ENCODE measurements at places on chromosomes 13 and 19.

- ATAC-seq: no peak
These were observed 3.8 kb downstream of the GJB2 start for GRCh38 chr13:20188667-20189553.

GRCh38 chr19:3721131-3721886, 13.1 kb downstream of the TJP3 start:
- peak; percentile 75 for ATAC-seq

DNA sequence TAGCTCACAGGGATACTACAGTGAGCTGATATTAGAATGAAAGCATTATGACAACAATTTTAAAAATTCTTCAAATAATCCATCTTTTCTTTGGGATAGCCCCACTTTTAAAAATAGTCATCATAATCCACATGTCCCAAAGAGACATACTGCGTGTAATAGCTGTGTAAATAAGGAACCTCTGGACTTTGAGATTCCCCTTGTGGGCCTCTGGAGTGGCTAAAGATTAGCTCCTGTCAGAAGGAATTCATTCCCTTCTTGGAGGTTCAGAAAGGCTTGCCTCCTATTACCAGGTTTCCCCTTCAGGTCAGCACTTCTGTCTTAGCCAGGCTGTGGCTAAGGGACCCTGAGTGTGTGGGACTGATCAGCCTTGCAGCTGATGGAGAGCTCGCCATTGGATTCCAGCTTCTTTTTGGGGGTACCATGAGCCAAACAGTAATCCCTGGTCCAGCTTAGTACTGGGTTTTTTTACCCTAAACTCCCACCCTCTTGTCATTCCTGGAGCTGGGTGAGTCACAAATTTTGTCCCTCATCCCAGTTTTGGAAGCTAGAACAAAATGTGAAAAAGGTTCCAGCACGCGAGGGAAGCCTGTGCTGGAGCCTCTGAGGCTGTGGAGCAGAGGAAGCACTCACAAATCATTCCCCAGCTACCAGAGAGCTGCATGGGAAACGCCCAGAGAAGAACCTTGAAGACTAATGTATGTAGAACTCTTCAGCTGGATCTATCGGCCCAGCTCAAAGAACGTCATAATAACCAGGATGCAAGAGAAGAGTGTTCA, 96.7 kb downstream of the RNASEH2B start:
- peak; percentile 61 for ATAC-seq

- ATAC-seq: peak; percentile 31
These were observed 107.0 kb downstream of the ZNF536 start for GRCh38 chr19:30479231-30479630.

DNA sequence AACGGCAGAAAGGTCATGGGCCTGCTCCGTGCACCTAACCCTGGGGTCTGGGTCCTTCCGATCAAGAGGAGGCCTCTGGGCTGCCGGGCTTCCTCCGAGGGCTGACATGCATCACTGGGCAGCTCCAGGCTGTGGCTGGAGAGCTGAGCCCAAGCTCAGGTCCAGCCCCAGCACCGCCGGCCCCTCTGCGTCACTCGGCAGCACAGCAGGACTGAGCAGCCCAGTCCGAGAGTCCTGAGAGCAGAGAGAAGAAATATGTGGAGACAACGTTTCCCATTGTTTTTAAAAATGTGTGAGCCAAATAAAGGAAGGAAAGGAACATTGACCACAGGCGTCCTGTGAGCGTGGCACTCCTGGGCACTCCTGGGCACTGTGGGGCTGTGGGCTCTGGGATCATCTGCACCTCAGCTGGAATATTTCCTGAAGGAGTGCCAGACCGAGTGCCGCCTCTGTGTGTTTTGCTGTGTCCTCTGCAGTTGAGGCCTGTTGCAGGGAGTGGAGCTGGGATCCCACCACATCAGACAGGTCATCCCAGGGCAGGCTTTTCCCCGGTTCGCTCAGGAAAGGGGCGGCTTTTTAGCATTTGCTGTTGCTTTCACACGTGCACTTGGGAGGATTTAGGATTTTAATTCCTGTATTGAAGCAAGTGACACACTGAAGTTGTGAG, 37.8 kb upstream of the TFDP1 start:
- peak; percentile 77 for ATAC-seq

GRCh38 chr13:101523154-101524131, 71.0 kb downstream of the ITGBL1 start:
- peak; percentile 80 for ATAC-seq

DNA sequence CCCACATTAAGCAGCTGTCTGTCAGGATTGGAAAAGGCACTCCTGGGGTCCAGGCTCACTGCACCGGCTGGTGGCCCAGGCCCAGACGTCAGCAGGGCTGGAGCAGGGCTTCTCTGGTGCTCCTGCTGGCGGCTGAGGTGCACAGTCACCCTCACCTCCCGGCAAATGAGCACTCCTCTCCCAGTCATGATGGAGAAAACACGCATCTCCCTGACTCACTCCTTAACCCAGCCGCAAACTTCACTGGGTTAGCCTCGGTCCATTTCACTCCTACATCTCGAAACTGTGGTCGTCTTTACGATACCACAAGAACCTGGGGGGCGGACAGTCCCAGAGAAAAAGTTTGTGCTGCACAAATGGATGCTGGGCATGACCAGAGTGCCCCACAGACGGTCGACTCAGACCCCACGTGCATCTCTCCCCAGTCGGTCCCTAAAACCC, 3.3 kb upstream of the RASA3 start:
- ATAC-seq: no peak

- ATAC-seq: no peak
These were observed 25.2 kb downstream of the TNFSF9 start for GRCh38 chr19:6556043-6556449.

DNA sequence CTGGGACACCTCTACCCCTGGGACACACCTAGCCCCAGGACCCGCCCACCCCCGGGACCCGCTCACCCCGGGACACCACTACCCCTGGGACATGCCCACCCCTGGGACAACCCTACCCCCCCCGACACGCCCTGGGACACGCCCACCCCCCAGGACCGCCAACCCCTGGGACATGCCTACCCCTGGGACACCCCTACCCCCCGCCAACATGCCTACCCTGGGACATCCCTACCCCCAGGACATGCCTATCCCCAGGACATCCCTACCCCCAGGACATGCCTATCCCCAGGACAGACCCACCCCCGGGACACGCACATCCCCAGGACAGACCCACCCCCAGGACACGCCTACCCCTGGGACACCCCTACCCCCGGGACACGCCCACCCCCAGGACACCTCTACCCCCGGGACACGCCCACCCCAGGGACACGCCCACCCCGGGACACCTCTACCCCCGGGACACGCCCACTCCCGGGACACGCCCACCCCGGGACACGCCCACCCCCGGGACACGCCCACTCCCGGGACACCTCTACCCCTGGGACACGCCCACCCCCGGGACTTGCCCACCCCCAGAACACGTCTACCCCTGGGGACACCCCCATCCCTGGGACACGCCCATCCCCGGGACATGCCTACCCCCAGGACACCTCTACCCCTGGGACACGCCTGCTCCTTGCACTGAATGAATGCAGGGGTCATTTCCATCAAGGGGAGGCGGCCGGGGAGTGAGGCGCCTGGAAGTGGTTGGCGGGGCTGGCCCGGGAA, 32.3 kb downstream of the ADPRHL1 start:
- no peak for ATAC-seq

- peak; percentile 22 for ATAC-seq
These were observed 57.1 kb downstream of the IER2 start for GRCh38 chr19:13207237-13207845.

- no peak for ATAC-seq
These were observed 66.1 kb upstream of the FRY start for GRCh38 chr13:31965361-31966066.

- no peak for ATAC-seq
These were observed 61.8 kb downstream of the WDFY2 start for GRCh38 chr13:51645761-51646670.

GRCh38 chr13:65789815-65790214, 1440.3 kb downstream of the PCDH9 start:
- ATAC-seq: no peak

DNA sequence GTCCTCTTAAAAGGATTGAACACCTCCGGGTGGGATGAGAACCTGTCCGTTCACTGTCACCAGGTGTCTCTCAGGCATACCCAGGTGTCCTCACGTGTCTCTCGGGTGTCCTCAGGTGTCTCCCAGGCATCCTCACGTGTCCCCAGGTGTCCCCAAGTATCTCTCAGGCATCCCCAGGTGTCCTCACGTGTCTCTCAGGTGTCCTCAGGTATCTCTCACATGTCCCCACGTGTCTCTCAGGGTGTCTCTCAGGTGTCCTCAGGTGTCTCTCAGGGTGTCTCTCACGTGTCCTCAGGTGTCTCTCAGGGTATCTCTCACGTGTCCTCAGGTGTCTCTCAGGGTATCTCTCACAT, 33.8 kb downstream of the ATP4B start:
- no peak for ATAC-seq

- ATAC-seq: no peak
These were observed 79.9 kb downstream of the RNASEH2B start for GRCh38 chr13:50989476-50989875.

GRCh38 chr13:42367831-42368230, 95.9 kb downstream of the AKAP11 start:
- no peak for ATAC-seq

DNA sequence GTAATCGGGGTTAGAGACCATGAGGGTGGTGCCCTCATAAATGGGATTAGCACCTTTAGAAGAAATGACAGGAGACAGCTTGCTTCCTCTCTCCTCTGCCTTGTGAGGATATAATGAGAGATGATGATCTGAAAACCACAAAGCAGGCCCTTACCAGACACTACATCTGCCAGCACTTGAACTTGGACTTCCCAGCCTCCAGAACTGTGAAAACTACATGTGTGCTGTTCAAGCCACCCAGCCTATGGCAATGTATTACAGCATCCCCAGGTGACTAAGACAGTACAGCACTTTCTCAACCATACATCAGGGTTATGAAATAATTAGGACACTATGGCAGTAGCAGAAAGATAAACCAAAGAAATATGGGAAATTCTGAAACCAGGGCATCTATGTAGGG, 7.4 kb downstream of the ZNF564 start:
- no peak for ATAC-seq

- no peak for ATAC-seq
These were observed 25.4 kb downstream of the SERP2 start for GRCh38 chr13:44399074-44399473.

All from gastroesophageal sphincter (tissue), 4 donors.